ENCODE measurements at places on chromosomes 12 and 14.

GRCh38 chr14:69943084-69943780 lies 64.0 kb downstream of the SMOC1 start:
- no peak for DNase-seq

GRCh38 chr12:40103043-40103442 lies 2.8 kb downstream of the SLC2A13 start:
- DNase-seq, result no peak

- no peak for DNase-seq
Measured at GRCh38 chr12:14379508-14379907, 14.0 kb downstream of the ATF7IP start.

- DNase-seq, result no peak
Measured at GRCh38 chr12:47190271-47190750, 110.6 kb upstream of the AMIGO2 start.

DNA sequence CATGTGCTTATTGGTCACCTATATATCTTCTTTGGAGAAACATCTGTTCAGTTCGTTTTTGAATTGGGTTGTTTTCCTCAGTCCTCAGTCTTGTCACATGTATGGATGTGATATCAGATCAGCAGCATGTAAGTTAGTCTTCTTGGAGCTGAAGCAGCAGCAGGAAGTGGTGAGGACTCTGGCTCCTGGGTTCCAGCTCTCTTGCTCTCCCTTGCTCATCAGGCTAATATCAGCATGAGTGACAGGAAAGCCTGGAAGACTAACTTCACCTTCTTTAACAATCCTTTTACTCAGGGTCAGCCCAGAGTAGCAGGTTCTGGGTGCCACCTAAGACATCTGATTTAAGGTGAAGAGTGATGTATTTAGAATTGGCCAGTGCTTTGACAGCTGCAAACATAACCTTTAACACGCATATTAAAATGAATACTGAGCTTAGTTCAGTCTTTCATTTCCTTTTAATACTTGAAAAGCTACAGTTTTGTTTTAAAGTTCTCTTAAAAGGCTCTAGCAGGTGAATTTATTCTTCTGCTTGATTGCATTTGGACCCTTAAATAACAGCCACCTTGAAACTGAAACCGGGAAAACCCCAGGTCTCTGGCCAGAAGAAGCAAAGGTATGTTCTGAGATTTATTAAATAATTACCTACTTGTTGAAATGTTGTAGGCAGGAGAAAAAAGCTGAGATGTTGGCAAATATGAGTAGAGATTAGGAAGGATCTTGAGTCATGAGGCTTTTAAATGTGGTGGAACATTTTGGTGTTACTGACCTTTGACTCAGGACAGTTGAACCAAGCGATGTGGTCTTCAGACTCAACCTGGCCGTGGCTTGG lies 54.3 kb downstream of the DRAM1 start:
- no peak for DNase-seq

- DNase-seq, result no peak
Measured at GRCh38 chr14:100612986-100613385, 25.8 kb upstream of the BEGAIN start.

- no peak for DNase-seq
Measured at GRCh38 chr12:128519426-128519825, 252.5 kb downstream of the TMEM132C start.

DNA sequence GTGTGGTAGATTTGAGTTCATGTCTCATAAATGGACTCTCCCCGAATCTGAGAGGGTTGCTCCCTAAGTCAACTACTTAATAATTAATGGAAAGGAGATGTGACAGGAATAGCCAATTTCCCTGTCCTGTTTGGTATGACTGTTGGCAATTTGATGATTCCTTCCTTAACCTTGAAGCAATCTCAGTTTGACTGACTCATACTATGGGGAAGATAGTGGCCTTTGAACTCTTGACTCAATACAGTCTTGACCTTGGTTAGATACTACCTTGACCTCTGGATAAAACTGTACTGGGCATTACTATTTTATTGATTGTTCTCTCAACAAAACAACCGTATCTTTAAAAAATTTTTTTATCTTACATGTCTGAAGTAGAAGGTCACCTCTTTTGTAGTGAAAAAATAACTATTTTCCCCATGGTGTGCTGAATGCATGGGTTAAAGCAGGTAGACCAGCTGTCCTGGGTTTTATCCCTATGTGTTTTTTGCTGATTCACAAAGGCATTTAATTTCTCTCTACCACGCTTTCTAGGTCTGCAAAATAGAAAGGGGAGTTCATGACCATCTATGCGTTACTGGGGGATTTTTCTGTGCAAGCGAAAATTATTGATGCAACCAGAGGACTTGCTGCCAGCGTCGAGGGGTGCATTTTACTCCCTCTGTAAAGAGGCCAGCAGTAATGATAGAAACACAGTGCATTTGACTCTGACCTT lies 80.1 kb downstream of the ETV6 start:
- no peak for DNase-seq

- no peak for DNase-seq
Measured at GRCh38 chr14:99576761-99577705, 27.0 kb downstream of the CCDC85C start.

- no peak for DNase-seq
Measured at GRCh38 chr12:26938701-26939062, 412 bp downstream of the FGFR1OP2 start.

- no peak for DNase-seq
Measured at GRCh38 chr12:42987216-42987650, 397.7 kb upstream of the PRICKLE1 start.

DNA sequence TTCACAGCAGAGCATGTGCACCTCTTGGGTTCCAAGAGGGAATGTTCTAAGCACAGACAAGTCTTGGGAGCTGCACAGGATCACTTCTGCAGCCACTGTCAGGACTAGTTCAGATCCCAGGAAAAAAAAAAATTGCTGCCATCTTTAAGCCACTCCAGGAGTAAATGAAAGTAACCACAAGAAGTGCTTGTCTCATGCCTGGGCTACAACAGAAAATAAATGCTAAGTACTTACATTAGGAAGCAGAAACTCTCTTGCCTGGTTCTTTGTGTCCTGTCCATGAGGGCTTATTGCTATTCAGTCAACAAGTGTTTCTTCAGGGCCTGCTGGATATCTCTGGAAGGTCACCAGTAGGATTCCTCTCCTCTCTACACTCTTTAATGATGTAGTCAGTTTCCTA lies 176.1 kb downstream of the KTN1 start:
- no peak for DNase-seq

DNA sequence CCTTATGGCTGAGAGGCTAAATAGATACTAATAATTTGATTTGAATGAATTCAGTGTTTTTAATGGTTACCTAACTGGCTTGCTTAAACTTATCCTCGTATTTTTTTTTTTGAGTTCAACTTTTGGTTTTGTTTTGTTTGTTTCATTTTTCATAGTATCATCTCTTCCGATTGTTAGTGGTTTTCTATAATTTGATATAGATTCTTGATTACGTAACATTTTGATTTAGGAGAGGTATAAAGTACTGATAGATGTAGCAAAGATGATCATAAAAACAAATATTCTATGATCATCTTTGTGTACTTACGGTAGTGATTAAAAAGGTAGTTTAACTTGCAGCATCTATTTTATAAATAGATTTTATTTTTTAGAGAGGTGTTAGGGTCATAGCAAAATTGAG lies 93.0 kb downstream of the ALX1 start:
- DNase-seq, result no peak

DNA sequence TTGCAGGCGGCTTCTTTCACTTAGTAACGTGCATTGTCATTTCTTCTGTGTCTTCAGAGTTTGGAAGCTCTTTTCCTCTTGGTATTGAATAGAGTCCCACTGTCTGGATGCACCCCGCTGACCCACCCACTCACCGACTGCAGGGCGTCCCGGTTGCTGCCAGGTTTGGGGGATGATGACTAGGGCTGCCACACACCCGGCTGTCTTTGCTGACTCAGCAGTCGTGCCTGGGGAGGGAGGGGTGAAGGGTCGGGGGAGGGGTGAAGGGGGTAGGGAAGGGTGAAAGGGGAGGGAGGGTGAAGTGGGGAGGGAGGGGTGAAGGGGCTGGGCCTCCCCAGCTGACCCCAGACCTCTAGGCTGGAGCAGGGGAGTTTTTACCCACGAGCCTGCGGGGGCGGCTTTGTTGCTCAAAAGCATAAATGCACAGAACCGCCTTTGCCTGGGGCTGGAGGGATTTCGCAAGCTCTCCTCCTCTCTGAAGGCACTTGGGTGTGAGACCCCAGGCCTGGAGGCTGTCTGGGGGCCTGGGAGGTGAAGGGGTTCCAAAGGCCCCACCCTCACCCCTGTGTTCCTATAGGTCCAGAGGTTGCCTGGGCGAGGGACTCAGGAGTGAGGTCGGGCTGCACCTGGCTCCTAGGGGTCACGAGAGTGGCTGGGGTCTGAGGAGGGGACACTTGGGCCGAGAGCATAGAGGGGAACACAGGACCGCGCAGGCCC lies 31.3 kb upstream of the ULK1 start:
- no peak for DNase-seq

DNA sequence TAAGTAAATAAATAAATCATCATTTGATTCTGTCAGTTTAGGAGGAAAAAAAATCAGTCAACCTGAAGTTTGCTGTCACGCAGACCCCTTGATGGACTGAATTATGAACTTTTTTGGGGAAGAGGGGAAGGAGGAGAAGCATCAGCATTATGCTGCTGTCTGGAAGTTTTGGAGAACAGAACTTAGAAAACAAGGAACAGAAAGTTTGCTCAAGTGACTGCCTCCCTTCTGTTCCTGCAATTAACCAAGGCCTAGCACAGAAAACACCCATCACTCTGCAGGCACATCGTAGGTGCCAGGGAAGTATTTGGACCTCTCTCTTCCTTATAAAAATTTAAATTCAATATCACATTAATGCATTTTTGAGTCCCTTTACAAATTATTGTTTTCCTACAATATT lies 283.8 kb downstream of the VRK1 start:
- no peak for DNase-seq

- DNase-seq, result no peak
Measured at GRCh38 chr12:54162741-54163140, 26.0 kb downstream of the SMUG1 start.

- DNase-seq, result no peak
Measured at GRCh38 chr12:94994312-94994711, 9.2 kb downstream of the NDUFA12 start.

DNA sequence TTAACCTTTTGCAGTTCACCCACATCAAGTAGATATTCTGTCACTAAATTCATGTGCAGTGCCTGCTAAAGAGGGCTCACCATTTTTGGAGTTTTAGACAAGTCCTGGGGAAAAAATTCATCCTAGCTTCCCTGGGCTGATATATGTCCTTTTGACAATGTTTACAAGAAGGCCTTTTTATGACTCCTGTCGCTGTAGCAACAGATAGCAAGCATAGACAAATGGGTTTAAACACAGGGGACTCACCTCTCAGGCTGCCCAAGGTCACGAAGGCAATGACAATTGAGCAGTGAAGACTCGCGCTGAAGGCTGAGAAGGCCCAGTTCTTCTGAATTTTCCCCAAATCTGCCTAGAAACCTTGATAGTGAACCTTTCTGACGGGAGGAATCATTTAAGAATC lies 150.7 kb upstream of the CPM start:
- DNase-seq, result no peak

DNA sequence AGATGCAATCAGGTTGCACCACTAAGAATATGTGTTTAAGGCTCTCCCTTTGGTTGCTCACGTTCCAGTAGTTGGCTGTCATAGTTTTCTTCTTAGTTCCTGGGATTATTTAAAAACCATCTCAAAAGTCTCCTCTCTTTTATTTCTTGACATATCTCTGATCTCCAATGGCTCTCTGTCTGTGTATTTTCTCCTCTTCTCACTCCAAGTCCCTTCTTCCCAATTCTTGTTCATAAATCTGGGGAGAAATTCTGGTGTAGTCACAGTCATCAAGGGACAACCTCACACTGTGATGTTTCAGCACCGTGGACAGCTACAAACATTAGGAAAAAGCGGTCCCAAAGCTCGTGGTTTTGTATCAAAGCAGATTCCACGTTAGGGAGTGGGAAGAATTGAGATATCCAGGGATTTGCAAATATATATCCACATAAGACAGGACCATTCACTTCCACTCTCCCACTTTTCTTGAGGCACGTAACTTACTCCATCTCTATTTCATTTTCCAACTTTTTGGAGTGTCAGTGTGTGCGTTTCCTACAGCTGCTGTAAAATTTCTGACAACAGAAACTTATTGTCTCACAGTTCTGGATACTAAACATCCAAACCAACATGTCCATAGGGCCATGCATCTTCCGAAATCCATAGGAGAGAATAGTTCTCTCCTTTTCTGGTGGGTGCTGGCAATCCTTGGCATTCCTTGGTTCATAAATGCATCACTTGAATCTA lies 80.6 kb upstream of the TMEM233 start:
- no peak for DNase-seq

- no peak for DNase-seq
Measured at GRCh38 chr12:109542014-109542413, 31.3 kb downstream of the MMAB start.

DNA sequence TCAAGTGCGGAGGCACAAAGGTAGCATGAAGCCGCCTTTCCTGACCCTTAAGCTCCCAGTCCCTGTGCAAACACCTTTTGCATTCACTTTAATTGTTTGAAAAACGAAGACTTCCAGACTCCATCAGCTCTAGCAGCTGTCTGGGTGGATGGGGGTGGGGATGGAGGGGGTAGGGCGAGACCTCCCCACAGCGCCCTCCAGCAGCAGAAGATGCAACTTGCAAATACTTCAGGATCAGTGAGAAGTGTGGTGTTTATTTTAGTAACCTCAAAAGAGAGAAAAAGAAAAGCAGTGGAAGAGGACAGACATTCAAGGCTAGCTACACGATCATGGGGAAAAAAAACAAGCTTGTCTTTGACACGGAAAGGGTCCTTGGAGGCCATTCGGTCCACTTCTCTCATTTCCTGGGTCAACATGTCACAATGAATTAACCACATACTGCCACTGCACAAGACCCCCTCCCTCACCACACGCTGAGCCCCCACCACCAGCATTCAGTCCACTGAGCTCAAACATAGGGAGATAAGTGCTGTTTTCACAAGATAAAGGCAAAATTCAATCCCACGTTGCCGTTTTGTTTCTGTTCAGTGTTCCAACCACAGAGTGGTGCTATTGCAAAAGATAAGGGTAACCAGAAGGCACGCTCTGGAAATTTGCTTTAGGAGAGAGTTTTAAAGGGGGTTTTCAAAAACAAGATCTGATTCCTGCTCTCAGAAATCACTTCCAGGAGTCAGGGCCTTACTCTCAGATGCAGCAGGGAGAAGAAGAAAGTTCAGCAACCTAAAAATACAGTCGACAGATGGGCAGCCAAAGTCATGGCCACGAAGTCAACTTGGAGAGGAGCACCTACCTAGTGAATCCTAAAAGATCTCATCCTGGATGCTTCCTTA lies 3.3 kb upstream of the NTF3 start:
- no peak for DNase-seq

- DNase-seq, result no peak
Measured at GRCh38 chr12:100706033-100706432, 88.5 kb upstream of the ANO4 start.

GRCh38 chr12:1920971-1921370 lies 2.5 kb upstream of the CACNA2D4 start:
- DNase-seq, result no peak

DNA sequence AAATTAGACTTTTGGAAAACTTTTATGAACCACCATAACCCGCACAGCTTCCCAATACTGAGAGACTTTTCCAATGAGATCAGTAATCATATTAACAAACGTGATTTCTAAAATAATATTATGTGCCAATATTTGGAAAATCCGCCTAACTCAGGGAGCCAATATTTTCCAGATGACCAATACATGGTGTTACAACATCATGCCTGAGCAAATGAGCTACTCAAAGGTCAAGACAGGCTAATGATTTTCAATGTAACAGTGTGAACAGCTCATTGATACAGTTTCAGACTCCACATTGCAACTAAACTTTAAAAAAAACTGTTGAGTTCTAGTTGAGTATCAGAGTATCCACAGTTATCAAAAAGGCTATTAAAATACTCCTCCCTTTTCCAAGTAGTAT lies 46.8 kb downstream of the RNF34 start:
- DNase-seq, result no peak

GRCh38 chr12:92324849-92325500 lies 179.3 kb upstream of the BTG1 start:
- no peak for DNase-seq

All from stimulated activated CD8-positive, alpha-beta memory T cell treated with anti-CD3 and anti-CD28 coated beads, Interleukin-7, amount 100 ng/mL, for 1 hour (primary cell).